ENCODE measurements at places on chromosomes 7 and 10.

DNA sequence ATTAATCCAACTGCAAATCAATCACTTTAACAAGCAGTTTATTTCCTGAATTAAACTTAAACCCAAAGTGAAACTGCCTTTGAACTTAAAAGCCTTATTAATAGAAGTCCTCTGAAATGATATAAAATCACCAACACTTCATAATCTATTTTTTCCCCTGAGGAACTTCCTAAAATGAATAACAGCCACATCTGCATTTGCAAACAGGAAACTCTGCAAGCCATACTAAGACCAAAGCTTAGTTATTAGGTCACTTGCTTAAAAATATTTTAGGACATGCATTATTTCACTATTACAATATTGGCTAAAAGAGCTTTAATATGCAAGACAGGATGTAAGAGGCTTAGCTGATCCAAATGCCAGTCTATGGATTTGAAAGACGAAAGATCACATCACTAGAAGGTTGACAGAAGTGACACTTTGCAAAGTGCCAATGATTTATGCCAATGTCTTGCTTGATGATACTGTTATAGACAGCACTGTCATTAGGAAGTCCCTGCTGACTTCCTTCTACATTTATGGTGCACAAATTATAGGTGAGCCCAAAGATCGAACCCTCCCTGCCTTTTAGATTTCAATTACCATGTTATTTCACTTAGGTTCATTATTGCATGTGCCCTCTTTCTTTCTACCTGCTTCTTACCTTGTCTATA is 99.9 kb upstream of the SKAP2 start:
- DNase-seq: no peak

GRCh38 chr10:17622061-17622460 is 4.9 kb upstream of the HACD1 start:
- no peak for DNase-seq

DNA sequence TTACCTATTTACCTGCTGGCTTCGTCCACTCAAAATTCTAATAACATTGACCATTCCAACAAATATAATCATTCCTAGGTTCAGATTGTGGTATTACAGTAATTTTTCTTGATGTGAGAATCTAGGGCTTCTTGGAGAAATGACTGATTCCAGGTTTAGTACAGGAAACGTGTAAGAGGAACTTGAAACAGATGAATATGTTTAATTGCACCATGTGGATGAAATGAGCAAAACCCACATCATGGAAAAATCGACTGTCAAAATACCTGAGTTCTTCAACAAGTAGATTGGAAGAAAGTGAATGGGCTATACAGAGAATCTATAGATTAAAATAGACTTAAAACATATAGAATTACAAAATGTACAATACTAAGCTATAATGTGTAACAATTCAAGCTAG is 24.9 kb upstream of the OR9A4 start:
- DNase-seq: no peak

DNA sequence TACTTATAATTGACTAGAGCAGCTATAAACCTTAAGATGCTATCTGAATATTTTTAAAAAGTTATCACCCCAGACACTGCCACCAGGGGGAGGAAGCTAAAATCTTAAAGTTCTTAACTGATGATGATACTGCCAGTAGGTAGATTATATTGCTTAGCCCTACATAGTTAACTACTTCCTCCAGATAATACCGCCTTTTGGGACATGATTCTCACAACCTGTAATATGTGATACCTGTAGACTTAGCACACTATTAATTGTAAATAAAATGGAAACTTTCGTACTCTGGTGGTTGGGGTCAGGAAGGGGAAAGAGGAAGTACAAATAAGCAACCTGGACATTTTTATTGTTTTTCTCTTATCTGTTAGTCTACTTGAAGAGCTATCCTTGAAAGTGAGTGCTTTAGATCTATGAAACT is 268.9 kb downstream of the ADK start:
- peak; percentile 49 for DNase-seq

DNA sequence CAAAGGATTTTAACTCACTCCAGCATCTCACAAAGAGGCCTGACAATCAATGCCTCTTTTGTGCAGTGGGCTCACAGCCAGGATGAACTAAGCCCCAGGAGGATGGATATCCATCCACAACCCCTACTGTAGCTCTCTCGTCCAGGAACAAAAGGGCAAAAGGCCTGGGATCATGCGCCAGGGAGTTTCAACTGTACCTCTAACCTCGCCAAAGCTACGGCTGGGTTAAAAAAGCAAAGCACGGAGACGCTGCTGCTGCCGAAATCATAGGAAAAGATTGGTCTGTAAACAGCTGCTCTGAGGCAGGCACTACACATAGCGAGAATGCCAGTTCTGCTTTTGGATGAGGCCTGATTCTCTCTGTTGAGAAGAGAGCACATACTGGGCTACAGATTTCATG is 32.1 kb downstream of the VSTM4 start:
- DNase-seq: no peak

DNA sequence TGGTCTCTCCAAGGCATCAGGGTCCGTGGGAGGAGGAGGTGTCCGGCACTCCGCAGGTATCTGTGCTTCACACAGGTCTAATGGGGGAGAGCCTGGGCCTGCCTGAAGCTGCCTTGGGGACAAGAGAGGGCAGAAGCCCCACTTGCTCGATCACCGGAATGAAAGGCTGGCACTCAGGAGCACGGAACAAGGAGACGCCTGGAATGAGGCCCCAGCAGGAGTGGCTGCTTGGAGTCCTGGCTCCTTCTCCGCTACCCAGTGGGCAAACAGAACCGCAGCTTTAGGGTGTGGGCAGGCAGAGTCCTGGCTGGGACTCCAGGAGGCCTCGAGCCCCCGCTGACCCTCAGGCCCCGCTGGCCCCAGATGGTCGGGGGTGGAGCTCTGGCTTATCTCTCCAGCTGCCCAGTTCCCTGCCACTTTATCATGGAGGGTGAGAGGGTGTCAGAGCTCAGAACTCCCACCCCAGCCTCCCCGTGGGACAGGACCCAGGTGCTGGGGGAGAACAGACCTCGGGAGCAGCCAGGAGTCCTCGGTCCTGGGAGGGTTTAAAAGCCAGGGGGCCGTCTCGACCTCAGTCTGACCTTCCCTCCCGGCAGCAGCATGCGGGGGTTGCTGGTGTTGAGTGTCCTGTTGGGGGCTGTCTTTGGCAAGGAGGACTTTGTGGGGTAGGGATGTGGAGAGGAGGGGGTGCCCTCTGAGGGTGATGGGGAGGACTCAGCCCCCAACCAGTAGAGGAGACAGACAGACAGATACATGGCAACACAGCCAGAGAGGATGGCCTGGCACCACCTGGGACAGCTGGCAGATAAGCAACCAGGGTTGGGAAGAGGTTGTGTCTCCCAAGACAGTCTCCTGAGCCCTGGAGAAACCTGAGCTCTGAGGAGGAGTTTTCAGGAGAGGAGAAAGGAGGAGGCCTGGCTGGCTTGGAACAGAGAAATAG is at the start of gene CPA1:
CPA1 (plus strand) TSS at position 574 of the 940 bp plus-strand sequence; CDS start at position 601, 27 bp downstream.
- no peak for DNase-seq

- no peak for DNase-seq
Observed at GRCh38 chr7:936386-937054, 18.0 kb downstream of the ADAP1 start.

- DNase-seq: no peak
Observed at GRCh38 chr10:88522715-88523114, 60.4 kb downstream of the RNLS start.

GRCh38 chr7:97018791-97019531 is 5.7 kb downstream of the DLX5 start:
- no peak for DNase-seq

GRCh38 chr10:12720217-12720981 is 281.1 kb downstream of the CCDC3 start:
- DNase-seq: no peak

DNA sequence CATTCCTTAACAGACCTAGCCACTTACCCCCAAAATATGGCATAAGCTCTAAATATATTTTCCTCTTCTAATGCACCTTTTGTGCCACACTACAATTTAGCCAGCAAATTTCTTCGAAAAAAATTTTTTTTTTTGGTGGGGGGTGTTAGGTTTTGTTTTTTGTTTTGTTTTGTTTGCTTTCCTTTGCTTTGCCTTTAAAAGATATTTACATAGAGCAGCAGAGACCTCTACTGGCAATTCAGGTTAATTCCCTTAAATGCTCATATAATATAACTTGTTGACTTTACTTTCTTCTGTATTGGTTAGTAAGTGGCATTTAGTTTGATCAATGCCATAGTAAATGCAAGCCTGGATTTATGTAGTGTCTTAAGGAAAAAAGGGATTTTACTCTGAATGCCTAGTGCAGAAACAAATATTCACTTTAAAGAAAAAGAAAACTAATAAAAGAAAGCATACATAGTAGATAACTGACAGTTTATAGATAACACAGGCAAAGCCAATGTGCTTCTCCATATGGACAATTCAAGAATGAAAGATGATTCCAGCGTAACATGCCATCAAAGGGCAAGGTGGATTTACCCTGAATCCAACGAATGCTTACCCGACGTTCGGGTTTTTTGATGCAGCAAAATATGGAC is 1250.6 kb downstream of the GATA3 start:
- no peak for DNase-seq
